Stimulated activated CD4-positive, alpha-beta T cell treated with anti-CD3 and anti-CD28 coated beads, Interleukin-12 subunit alpha, Interleukin-12 subunit beta, amount 100 ng/mL, for 24 hours (primary cell): ENCODE measurements at places on chromosomes 16 and 17.

- DNase-seq: no peak
These were observed 524.0 kb downstream of the TOX3 start for GRCh38 chr16:52022980-52023379.

DNA sequence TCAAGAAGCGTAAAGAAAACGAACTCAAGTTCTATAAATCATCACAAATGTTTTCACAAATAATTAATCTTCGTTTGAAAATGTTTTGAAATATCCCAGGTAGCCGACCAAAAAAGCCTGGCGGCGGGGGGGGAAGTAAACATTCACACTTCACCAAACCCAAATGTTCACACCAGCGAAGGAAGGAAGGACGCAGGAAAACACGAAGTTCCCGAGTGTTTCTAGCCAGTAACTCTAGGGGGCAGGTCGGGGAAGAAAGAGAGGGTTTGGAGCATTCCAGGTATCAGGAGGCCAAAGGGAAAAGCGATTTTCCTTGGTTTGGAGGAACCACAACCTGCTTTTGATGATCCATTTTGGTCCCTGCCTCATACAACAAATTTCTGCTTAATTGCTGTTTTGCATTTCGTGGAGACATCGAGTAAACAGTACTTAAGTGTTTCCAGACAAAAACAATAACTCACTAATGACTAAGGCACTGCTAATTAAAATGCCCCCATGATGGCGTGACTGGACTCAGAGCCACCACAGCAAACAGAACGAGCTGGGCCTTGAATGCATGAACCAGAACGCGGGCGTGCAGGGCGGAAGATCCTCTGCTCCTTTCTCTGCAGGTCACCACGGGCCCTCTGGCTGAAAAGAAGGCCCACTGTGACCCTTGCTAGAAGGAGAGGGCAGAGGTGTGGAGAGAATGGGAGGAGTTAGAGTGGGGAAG lies 16.6 kb downstream of the ZFHX3 start:
- no peak for DNase-seq

- DNase-seq: no peak
These were observed 25.0 kb upstream of the ADAM11 start for GRCh38 chr17:44733753-44734152.

DNA sequence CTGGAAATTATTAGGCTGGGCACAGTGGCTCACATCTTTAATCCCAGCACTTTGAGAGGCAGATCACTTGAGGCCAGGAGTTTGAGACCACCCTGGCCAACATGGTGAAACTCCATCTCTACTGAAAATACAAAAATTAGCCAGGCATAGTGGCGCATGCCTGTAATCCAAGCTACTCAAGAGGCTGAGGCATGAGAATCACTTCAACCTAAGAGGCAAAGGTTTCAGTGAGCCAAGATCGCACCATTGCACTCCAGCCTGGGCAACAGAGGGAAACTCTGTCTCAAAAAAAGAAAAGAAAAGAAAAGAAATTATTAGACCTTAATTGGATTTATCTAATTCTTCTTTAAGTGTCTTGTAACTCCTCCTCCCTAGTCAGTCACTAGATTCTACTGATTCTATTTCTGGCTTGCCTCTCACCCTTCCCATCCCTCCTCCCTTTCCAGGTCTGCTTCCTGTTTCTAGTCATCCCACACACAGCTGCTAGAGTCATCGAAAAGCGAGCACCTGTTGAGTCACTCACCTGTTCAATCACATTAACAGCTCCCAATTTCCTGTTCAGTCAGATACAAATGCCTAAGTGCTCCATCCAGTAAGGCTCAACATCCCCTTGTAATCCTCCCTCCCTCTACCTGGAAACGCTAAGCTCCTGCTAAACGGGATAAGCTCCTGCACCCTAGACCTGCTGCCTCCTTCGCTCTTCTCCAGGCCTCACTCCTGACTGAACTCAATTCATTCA lies 34.6 kb downstream of the ERN1 start:
- DNase-seq: no peak

DNA sequence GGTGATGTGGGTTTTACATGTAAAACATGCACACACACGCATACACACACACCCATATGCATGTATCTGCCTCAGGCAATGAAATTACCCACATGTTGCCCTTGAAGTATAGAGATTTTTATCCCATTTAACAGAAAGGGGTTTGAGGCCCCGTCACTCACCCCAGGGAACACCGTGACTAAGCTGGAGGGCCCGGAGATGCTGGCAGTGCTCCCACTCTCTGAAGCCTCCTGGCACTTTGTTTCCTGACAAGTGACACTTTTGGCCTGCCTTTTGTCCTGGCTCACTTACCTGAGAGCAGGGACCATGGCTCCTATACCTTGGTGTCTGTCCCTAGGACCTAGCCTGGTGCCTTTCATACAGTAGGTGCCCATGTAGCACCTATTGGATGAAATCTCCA lies 50.0 kb upstream of the TNRC6C start:
- no peak for DNase-seq

- no peak for DNase-seq
These were observed 13.6 kb upstream of the TVP23A start for GRCh38 chr16:10831894-10832886.

GRCh38 chr17:10294180-10294579 lies 78.6 kb downstream of the MYH13 start:
- DNase-seq: no peak

DNA sequence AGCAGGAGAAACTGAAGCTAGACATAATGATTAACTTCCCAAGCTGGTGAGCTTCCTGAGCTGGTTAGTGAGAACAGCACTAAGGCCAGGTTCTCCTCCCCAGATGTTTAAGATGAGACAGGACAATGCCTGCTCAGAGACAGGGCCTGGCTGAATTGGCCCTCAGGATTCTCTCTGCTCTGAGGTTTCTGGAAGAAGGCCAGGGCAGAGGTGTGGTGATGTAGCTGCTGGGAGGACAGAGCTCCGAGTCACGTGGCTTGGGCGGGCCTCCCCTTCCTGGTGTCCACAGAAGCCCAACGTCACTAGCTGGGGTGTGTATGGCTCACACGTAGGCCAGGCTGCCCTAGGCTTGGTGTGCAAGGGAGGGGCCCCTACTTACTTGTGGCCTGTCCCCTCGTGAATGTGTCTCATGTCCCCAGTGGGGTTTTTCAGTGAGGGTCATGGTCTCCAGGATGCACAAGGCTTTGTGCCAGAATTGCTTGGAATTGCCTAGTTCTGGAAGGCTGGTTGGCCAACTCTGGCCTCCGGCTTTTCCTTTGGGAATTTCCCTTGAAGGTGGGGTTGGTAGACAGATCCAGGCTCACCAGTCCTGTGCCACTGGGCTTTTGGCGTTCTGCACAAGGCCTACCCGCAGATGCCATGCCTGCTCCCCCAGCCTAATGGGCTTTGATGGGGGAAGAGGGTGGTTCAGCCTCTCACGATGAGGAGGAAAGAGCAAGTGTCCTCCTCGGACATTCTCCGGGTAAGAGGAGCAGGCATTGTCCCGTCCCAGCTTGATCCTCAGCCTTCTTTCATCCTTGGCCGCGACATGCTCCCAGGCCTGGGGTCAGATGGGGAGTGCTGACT lies 3.4 kb downstream of the NOD2 start:
- DNase-seq: peak; percentile 52
